Uterine smooth muscle cell (primary cell): ENCODE measurements at places on chromosomes 16 and 17. TPM values are rescaled to one million over a fixed set of nuclear protein-coding genes. Genes with fewer than 3 reads are reported as not detected.

Gene TEKT5
- not detected in 2 replicates for total RNA-seq

Gene PRR15L
- not detected in 2 replicates for total RNA-seq

Gene CCT6B
- 0.66 and 1.2 TPM in 2 replicates for total RNA-seq

Gene GAS2L2
- under 0.01 TPM in 1 of 2 replicates, not detected in the other for total RNA-seq

Gene LYRM1
- 64.7 and 69.5 TPM in 2 replicates for total RNA-seq

Gene PDK2
- total RNA-seq, result 7.5 and 11.7 TPM in 2 replicates

Gene NPTX1
- 1.5 and 4.9 TPM in 2 replicates for total RNA-seq

Gene ANKRD13B
- total RNA-seq, result 2.8 and 5.0 TPM in 2 replicates

Gene HBA2
- total RNA-seq, result not detected in 2 replicates

Gene CORO7
- 20.1 and 25.6 TPM in 2 replicates for total RNA-seq

Gene ALOX12B
- not detected in 2 replicates for total RNA-seq

Gene MYH13
- total RNA-seq, result not detected in 2 replicates

Gene RHBDF1
- 36.4 and 39.8 TPM in 2 replicates for total RNA-seq

Gene GSE1
- 32.6 and 33.3 TPM in 2 replicates for total RNA-seq

Gene KRTAP4-1
- total RNA-seq, result 0.11 TPM in 1 of 2 replicates, not detected in the other

Gene ST6GALNAC1
- total RNA-seq, result not detected in 2 replicates

Gene GNG13
- total RNA-seq, result not detected in 2 replicates

Gene PRDM7
- not detected in 2 replicates for total RNA-seq

Gene TCAP
- 0.33 and 0.50 TPM in 2 replicates for total RNA-seq

Gene CFAP119
- total RNA-seq, result 3.4 and 3.8 TPM in 2 replicates

Gene LITAFD
- not detected in 2 replicates for total RNA-seq

Gene ALDH3A1
- total RNA-seq, result 0.50 TPM in 1 of 2 replicates, not detected in the other

Gene MLYCD
- 2.8 and 4.2 TPM in 2 replicates for total RNA-seq

Gene TNFRSF17
- not detected in 2 replicates for total RNA-seq

Gene EPOP
- 0.55 and 0.87 TPM in 2 replicates for total RNA-seq
